Stimulated activated CD4-positive, alpha-beta T cell treated with anti-CD3 and anti-CD28 coated beads, Interleukin-1b, Interleukin-23, amount 100 ng/mL, for 24 hours (primary cell): ENCODE measurements at places on chromosomes 4 and X.

DNA sequence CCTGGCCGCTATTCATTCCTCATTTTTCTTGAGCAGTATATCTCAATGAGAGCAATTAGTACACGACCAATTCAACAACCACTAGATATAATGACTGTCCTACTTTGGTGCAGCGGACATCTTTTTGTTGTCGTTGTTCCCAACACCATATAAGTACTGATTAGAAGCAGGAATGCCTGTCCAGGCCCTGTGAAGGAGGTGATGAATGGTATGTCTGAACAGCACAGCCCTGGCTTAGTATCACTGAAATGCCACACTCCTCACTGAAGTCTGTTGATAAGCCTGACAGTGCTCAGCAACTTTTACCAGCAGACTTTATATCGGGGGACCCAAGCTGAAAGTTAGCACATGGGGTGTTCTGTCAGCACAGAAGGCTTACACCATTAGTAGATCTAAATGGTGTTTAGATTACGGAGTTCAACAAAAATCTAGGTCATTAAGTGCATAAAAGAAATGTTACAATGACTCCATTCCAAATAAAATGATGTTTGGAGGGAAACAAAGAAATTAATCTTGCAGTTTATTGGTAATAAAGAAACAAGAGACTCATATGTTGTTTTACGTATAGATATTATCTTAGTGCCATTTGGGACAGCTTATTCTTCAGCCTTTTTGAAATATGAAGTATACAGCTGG, 228.3 kb upstream of the TTC29 start:
- DNase-seq = no peak

DNA sequence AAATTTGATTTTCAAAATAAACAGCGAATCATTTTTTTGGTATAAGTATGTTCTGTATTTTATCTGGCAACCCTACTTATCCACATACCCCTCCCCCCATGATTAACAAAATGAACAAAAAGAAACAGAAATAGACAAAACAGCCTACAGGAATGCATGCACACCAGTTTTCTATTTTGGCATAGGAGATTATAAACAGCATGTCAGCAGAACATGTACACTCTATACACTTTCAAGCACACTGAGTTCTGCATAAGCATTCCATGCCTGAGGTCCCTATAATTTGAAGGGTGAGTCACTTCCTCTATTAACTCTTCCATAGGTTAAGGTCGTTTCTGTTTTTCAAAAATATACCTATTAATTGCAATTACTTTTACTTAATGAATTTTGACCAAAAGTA, 28.0 kb upstream of the ZNF280C start:
- DNase-seq = no peak

DNA sequence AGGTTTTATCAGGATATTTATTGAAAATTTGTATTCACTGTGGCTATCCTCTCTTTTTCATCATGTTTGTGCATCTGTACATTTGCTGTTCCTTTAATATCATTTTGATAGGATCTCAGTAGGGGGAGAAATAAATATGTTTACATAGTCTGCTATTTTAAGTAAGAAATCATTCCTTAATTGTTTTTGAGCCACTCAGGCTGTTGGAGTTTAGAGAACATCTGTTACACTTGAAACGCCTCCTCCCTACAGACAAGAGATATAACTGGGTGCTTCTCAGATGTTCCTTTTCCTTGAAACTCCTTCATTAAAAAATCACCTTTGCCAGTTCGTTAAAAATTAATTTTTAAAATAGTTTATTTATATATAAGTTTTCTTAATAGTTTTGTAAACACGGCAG, 59.4 kb downstream of the QRFPR start:
- DNase-seq = no peak

GRCh38 chrX:105150557-105150956, 69.9 kb downstream of the TEX13A start:
- DNase-seq = no peak

GRCh38 chrX:116272322-116272721, 101.8 kb downstream of the AGTR2 start:
- DNase-seq = no peak

DNA sequence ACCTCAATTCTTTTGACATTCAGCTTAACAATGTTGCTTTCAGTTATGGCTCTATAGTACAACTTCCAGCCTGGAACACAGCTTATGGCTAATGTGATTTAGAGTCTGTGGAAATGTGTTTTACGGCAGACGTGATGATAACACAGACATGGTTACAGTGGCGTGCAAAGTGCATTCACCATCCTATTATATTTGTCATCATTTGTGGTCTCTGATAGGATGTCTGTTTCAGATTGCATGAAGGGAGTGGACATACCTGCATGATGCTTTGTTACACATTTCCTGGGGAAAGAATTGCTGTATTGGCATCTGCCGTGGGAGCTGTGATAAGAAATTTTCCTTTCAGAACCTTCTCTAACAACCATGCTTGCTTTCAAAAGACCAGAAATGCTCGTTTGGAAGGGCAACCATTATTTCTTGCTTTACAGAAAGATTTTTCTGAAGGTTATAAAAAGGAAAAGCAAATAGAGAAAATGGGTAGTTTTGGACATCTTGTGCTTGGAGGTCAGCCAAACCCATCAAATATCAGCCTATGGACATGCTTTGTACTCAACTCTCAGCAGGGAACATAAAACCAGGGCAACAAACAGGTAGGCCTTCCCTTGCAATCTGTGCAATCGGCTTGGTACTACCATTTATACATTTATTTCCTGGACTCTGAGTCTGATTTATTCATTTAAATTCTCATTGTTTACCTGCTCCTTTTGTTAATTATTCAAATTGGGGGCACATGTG, 273.9 kb downstream of the TLL1 start:
- no peak for DNase-seq

- DNase-seq = no peak
These were observed 71.0 kb downstream of the DDX60L start for GRCh38 chr4:168409089-168409801.

GRCh38 chr4:39825741-39826231, 127.8 kb downstream of the UBE2K start:
- DNase-seq = no peak

GRCh38 chrX:2708592-2709188, 17.6 kb downstream of the CD99 start:
- DNase-seq = no peak

DNA sequence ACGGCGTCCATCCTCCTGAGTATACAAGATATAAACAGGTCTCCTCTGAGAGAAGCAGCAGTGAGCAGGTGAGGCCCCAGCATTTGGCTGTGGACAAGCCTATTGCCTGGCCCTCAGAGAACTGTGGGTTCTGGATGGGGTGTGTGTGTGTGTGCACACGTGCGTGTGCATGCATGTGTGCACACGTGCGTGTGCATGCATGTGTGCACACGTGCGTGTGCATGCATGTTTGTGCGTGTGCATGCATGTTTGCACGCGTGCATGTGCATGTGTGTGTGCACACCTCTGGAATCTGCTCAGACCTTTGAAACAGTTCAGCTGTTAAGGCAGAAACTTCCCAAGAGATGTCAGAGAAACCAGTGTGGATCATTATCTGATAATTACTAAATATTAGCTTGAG, 22.2 kb upstream of the FHL1 start:
- no peak for DNase-seq

DNA sequence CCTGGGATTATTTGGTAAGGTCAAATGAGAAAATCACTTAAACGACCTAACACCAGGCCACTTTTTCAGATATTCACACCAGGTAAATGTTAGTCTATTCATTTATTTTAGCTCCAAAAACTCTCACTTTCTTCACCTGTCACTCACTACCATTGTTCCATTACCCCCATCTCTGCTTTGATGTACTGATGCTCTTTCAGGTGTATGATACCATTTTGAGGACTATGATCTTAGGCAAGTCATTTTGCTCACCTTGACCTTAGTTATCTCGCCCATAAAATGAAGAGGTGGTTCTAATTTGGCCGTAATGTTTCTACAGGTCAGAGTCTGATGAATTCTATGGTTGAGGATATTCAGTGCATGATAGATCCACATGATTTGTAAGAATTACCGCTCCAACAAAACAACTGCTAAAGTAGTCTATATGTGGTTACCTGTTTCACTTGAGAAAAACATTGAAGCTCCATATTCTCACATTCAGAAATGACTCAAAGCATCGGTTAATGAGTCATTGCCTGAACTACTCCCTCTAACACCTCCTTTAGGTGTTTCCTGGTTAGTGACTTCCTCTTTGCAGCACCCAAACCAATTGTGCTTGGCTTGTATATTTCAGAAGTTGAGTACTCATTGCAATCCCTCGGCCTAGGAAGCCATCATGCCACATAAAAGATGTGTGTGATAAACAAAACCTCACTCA, 4.5 kb downstream of the DTHD1 start:
- DNase-seq = no peak

- DNase-seq = no peak
These were observed 131.6 kb downstream of the TMEM144 start for GRCh38 chr4:158341896-158342295.

DNA sequence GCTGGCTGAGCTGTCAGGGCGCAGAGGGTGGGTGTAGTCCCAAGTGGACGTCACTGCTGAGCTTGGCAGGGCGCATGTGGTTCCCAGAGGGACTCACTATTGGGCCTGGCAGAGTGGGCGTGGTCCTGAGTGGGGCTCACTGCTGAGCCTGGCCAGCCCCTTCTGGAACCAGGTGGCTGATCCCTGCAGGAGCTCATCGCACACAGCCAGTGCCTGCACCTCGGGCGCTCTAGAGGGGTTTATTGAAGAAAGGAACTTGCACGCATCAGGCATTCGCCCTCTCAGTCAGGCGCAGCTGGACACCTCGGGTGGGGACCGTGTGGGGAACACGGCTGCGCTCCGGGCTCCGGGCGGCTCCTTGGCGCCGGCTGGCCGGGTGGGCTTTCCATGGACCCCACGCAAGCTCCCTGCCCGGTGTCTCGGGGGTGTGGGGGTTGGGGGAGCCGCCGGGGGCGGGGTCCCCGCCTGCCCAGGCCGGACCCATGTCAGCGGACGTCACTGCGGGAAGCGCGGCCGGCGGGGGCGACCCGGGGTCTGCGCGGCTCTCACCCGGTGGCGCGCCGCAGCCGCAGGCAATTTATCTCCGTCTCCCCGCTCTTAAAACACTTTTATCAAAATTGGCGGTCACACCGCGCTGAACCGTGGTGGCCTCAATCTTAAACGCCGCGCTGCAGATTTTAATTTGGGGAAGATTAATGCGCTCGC, 65.4 kb upstream of the NKX1-1 start:
- no peak for DNase-seq

DNA sequence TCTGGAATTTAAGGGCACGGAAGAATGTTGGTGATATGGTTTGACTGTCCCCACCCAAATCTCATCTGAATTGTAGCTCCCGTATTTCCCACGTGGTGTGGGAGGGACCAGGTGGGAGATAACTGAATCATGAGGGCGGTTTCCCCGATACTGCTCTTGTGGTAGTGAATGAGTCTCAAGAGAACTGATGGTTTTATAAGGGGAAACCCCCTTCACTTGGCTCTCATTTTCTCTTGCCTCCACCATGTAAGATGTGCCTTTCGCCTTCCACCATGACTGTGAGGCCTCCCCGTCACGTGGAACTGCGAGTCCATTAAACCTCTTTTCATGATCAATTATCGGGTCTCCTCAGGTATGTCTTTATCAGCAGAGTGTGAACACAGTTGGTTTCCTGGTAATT, 25.6 kb upstream of the DHRSX start:
- no peak for DNase-seq

GRCh38 chr4:145066063-145066501, 31.9 kb downstream of the ANAPC10 start:
- DNase-seq = no peak
